ENCODE measurements at places on chromosomes 2 and 18.

- H3K4me1 ChIP-seq, result no peaks in the 10 kb centered on the region
- no peak overlapping the region for H3K27ac ChIP-seq
- H3K27me3 ChIP-seq, result no peaks in the 10 kb centered on the region
- no peaks in the 10 kb centered on the region for H3K36me3 ChIP-seq
Measured at GRCh38 chr2:106978647-106979046, 92.7 kb upstream of the ST6GAL2 start.

DNA sequence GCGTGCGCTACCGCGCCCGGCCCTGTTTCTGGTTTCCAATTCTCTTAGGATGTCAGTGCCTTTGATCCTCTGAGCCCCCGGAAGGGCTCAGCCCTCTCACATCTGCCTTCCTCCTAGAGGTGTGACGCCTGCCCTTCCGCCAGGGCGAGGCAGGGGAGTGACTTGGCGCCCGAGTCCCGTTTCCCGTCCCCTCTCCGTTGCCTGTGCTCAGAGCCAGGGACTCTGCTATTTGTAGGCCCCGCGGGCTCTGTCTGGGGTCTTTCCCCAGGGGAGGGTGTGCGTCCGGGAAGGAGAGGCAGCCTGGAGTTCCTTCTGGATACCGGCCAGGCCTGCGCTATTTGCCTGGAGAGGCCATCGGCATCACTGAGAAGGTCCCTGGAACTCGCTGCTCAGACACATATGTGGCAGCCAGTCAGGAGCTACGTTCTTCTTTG, 103.7 kb upstream of the TAF1B start:
- no peak overlapping the region for H3K27ac ChIP-seq
- no peaks in the 10 kb centered on the region for H3K27me3 ChIP-seq
- no peak for DNase-seq

GRCh38 chr2:1234731-1235308, 178.4 kb upstream of the TPO start:
- peaks cover 33% of the 10 kb centered on the region for H3K36me3 ChIP-seq
- peaks cover 11% of the 10 kb centered on the region for H3K4me1 ChIP-seq
- H3K27ac ChIP-seq, result no peak overlapping the region
- DNase-seq, result no peak
- peaks cover 3% of the 10 kb centered on the region for H3K27me3 ChIP-seq

GRCh38 chr18:56538746-56539145, 99.6 kb downstream of the TXNL1 start:
- no peak overlapping the region for H3K27ac ChIP-seq
- no peaks in the 10 kb centered on the region for H3K27me3 ChIP-seq
- H3K4me3 ChIP-seq, result no peak overlapping the region

GRCh38 chr2:46997884-46998283, 82.3 kb upstream of the MCFD2 start:
- H3K36me3 ChIP-seq, result peaks cover 14% of the 10 kb centered on the region
- H3K27me3 ChIP-seq, result no peaks in the 10 kb centered on the region
- H3K27ac ChIP-seq, result no peak overlapping the region
- peaks cover 9% of the 10 kb centered on the region for H3K4me1 ChIP-seq

DNA sequence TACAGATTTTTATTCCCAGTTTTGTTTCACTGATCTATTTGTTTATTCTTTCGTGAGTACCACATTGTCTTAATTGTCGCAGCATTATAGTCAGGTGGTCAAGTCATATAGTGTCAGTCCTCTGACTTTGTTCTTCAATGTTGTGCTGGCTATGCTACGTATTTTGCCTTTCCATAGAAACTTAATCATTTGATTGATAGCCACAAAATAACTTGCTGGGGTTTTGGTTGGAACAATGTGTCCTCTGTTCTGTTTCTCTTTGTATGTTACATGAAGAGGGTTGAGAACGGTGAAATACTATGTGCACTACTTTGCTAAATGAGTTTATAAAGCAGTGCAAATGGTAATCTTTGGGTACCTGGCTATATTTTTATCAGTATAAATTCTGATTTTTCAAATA, 64.9 kb upstream of the TTC27 start:
- peaks cover 27% of the 10 kb centered on the region for H3K36me3 ChIP-seq
- no peaks in the 10 kb centered on the region for H3K27me3 ChIP-seq
- no peak for DNase-seq
- no peak overlapping the region for H3K4me3 ChIP-seq
- H3K4me1 ChIP-seq, result peaks cover 11% of the 10 kb centered on the region

- H3K36me3 ChIP-seq, result no peaks in the 10 kb centered on the region
- no peak for DNase-seq
- no peak overlapping the region for H3K27ac ChIP-seq
- peaks cover 7% of the 10 kb centered on the region for H3K4me1 ChIP-seq
- H3K4me3 ChIP-seq, result no peak overlapping the region
Measured at GRCh38 chr2:96123290-96123689, 6.9 kb upstream of the ADRA2B start.

DNA sequence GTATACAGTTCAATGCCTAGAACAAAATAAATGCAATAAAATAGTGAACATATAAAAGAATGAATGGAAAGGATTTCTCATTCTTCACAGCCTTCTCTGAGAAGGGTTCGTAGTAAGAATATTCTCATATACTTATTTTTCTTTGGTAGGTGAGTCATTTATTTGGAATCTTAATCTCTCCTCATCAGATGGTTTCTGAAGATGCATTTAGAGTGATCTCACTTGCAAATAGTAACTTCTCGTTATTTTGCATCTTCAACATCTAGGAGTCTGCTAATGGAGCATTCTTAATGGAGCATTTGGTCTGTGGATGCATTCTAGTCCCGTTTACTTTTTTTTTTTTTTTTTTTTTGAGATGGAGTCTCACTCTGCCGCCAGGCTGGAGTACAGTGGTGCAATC, 3.9 kb downstream of the UBXN4 start:
- no peak for DNase-seq
- no peak overlapping the region for H3K4me3 ChIP-seq
- H3K27ac ChIP-seq, result no peak overlapping the region

GRCh38 chr2:199997296-199997695, 41.9 kb downstream of the MAIP1 start:
- no peak for DNase-seq
- no peaks in the 10 kb centered on the region for H3K36me3 ChIP-seq
- H3K4me1 ChIP-seq, result no peaks in the 10 kb centered on the region
- H3K27ac ChIP-seq, result no peak overlapping the region
- H3K4me3 ChIP-seq, result no peak overlapping the region

- peak overlapping the region; percentile 73 for H3K27ac ChIP-seq
- H3K4me1 ChIP-seq, result peaks cover 19% of the 10 kb centered on the region
- H3K27me3 ChIP-seq, result peaks cover 3% of the 10 kb centered on the region
Measured at GRCh38 chr2:9648821-9649220, 18.0 kb upstream of the YWHAQ start.

DNA sequence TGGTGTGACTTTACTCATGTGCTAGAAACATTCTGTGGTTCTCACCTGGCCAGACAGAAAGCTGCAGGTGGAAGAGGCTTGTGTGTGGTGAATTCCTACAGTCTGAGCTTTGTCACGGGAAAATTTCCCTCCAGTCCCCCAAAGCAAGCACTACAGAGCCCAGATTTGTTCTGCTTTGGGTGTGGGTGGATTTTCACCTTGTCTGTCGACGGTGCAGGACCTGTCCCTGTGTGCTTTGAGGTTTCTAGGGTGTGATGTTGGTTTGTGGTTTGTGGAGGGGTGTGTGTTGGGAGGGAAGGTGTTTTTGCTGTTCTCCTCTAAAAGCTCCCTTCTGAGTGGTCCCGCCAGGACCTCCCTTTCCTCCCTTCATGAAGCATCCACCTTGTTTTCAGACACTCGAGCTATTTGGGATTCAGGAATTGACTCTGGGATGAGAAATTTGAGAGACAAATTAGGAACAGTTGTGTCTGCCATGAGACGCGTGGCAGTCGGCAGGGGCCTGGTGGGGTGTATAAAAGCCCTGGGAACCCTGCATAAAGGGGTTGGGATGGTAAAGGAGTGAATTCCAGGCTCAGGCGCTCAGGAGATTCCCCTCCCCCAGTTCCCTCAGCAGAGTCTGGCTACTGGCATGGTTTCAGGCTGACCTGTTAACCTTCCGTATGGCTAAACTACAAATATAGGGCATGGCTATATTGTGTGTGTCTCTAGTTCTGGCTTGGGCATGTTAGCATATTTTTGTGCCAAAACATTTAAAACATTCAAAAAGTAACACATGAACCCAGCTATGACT, 65.5 kb downstream of the DGKD start:
- peak overlapping the region; percentile 69 for H3K27ac ChIP-seq
- DNase-seq, result no peak
- H3K4me1 ChIP-seq, result peaks cover 45% of the 10 kb centered on the region
- no peaks in the 10 kb centered on the region for H3K27me3 ChIP-seq
- no peaks in the 10 kb centered on the region for H3K36me3 ChIP-seq

DNA sequence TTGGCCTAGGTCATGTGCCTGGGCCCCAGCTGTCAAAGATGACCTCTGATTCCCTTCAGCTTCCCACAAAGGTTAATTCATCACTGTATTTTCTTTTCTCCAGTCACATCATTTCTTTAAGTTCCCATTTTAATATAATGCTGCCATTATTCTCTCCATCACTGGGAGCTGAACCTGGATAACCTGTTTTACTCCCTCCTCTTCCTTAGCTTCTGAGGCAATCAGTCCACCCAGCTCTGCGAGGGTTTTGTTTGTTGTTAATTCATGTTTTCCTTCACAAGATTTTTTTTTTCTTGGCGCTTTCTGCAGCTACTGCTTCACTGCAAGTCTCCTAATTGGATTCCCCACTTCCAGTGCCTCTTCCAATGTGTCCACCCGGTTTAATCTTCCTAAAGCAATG, 5.1 kb upstream of the EML4 start:
- no peaks in the 10 kb centered on the region for H3K27me3 ChIP-seq
- H3K36me3 ChIP-seq, result no peaks in the 10 kb centered on the region
- peaks cover 7% of the 10 kb centered on the region for H3K4me1 ChIP-seq
- H3K4me3 ChIP-seq, result no peak overlapping the region
- no peak overlapping the region for H3K27ac ChIP-seq

DNA sequence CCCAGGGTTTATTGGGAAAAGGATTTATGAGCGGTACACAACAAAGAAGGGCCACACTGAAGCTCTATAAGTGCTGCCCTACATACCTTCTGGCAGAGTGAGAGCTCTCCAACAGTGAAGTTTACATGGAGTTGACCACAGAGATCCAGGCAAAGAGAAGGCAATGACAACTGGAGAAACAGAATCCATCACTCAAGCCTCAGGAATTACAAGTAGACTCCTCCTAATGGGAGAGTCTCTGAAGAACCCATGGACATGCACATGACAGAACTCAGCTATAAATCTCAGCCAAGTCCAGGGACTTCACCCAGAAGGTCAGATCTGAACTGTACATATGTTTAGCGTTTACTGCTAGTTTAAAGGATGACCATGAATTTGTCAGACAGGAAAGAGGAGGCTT, 164.7 kb downstream of the DNAH7 start:
- no peak for DNase-seq
- no peaks in the 10 kb centered on the region for H3K27me3 ChIP-seq
- H3K4me1 ChIP-seq, result no peaks in the 10 kb centered on the region
- no peak overlapping the region for H3K4me3 ChIP-seq
- H3K36me3 ChIP-seq, result no peaks in the 10 kb centered on the region
- H3K27ac ChIP-seq, result no peak overlapping the region

DNA sequence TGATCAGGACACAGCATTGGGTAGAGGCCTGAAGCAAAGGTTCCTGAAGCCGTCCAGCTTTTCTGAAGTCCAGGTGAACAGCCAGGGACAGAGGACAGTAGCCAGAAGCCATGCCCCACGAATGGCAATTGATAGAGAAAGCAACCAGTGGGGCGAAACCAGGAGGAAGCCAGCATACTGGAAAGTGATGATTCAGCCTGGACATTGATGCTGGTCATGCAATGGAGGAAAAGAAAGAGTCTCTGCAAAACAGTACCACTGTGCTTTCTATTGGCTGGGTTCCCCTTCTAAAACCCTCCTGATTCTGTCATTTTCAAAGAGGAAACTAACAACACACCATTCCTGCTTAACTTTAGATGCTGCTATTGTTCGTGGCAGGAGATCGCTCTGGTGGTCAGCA, 221.4 kb upstream of the EPAS1 start:
- DNase-seq, result no peak
- no peak overlapping the region for H3K4me3 ChIP-seq
- no peaks in the 10 kb centered on the region for H3K36me3 ChIP-seq
- H3K27me3 ChIP-seq, result no peaks in the 10 kb centered on the region
- no peak overlapping the region for H3K27ac ChIP-seq

DNA sequence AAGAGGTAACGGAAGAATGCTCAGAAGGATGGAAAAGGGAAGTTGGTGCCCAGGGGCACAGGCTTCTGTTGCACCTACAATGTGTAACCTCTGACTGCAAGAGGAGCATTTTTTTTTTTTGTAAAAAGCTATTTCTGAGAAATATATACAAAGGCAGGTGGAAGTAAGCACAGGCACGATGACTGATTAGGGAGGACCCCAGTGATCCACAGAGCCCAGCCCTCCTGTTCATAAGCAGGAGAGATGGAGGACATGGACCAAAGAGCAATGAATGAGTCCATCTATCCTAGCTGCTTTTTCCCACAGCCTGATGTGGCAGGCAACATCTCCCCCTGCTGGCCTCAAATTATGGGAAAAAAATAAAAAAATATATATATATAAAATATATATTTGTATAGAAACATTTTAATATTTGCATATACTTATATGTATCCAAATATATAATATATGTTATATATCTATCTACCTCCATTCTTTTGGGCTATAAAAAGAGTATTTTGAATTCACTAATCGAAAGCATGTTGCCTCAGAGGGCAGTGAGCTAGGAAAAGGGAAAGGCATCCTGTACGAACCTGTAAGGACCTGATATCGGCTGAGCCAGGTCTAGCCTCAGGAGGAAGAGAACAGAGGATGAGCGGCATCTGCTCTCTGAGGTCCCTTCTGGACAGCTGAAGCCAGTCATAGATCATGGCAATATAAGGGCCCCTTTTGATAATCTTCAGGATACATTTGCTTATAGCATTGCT, 166.0 kb upstream of the STK17B start:
- H3K4me3 ChIP-seq, result no peak overlapping the region
- no peaks in the 10 kb centered on the region for H3K36me3 ChIP-seq
- no peaks in the 10 kb centered on the region for H3K4me1 ChIP-seq
- H3K27me3 ChIP-seq, result no peaks in the 10 kb centered on the region
- DNase-seq, result no peak

GRCh38 chr2:234279637-234280036, 217.2 kb downstream of the ARL4C start:
- DNase-seq, result no peak
- H3K27ac ChIP-seq, result no peak overlapping the region
- H3K27me3 ChIP-seq, result peaks cover 6% of the 10 kb centered on the region
- H3K36me3 ChIP-seq, result peaks cover 4% of the 10 kb centered on the region
